ENCODE measurements at places on chromosomes 1 and 21. TPM values are rescaled to one million over a fixed set of nuclear protein-coding genes. Genes with fewer than 3 reads are reported as not detected.

TP73 gene
- total RNA-seq, result not detected

TBX19 gene
- total RNA-seq, result 1.3 TPM

ARTN gene
- 2.9 TPM for total RNA-seq

ELAPOR1 gene
- 2.0 TPM for total RNA-seq

FBXO42 gene
- 18.8 TPM for total RNA-seq

RHEX gene
- not detected for total RNA-seq

CYP4B1 gene
- total RNA-seq, result not detected

HUNK gene
- 4.7 TPM for total RNA-seq

PLA2G5 gene
- not detected for total RNA-seq

GRCh38 chr1:60185684-60186083 lies 112.1 kb upstream of the C1orf87 start:
- DNase-seq, result no peak

DNA sequence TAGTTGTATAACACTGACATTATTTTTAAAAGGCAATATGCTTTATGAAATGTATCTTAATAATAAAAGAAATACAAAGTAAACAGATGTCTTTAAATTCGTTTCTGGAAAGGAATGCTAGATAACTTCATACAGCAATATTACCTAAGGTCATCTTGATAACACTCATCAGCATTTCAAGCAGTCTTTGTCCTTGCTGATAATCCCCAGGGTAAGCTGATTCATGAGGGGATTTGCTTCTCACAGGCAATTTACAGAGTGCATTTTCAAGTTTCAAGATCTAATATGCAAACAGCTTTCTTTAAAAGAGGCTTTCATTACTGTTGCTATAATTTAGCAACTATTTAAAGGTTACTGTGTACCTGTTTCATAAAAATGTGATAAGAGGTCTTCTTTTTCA lies 75.2 kb upstream of the NEK2 start:
- no peak for DNase-seq

- DNase-seq, result no peak
Measured at GRCh38 chr1:38888423-38889333, 7.3 kb upstream of the GJA9 start.

GRCh38 chr1:18642278-18643095 lies 11.8 kb downstream of the PAX7 start:
- DNase-seq, result peak; percentile 58

- no peak for DNase-seq
Measured at GRCh38 chr21:34344584-34344983, 19.2 kb upstream of the KCNE2 start.

DNA sequence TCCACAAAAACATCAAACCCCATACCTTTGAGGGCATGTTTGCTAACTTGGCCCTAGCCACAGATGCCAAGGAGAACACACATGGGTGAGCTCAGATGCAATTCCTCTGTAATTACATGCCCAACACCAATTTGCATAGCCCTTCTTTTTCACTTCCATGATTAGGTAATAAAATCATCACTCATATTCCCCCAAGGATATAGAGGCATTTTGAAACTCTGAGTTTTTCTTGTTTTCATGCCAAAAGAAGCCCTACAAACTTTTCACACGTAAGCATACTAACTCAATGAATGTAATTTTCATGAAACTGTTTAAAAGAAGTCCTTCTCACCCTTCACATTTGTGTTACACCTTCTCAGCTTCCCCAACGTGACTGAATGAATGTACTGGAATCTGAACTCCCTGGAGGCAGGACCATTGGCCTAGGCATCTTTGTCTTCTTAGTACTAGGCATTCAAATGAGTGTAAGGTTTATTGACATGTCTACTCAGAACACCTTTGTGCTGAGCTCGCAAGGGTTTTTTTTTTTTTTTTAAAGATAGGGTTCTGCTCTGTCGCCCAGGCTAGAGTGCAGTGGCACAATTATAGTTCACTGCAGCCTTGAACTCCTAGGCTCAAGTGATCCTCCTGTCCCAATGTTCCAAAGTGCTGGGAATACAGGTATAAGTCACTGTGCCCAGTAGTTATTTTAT lies 31.0 kb downstream of the FBXO42 start:
- DNase-seq, result no peak

- DNase-seq, result no peak
Measured at GRCh38 chr1:217253985-217254384, 376.9 kb downstream of the GPATCH2 start.

DNA sequence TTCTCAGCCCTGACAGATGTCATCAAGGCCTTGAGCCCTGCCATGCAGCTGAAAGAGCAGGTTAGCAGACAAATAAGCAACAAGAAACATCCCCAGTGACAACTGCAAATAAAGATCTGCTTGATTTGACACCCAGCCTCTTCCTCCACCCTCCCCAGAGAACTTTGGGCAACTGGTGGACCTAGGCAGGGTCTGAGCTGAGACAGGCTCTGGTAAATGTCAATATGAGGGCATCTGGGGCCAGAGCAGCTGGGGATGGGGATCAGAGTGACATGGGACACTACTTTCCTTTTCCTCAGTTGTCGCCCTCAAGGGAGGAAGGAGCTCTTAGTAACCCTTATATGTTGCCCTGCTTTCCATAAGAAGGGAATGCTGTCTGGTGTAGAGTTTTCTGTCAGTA lies 544.1 kb downstream of the NEGR1 start:
- DNase-seq, result no peak

DNA sequence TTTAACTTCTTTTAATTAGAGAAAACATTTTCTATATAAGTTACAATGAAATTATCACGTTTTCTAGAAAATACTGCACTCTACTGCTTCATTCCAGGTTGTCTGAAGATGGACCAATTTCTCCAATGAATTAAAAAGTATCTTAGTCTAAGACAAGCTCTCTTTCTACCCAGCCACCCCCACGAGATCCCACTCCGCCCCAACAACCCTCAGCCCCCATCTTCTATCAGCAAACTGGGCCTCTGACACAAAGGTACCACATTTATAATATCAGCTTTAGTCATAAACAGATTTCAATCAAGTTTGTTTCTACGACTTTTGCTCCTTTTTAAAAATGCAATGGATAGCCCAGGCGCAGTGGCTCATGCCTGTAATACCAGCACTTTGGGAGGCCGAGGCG lies 117.8 kb downstream of the RERE start:
- DNase-seq, result no peak

DNA sequence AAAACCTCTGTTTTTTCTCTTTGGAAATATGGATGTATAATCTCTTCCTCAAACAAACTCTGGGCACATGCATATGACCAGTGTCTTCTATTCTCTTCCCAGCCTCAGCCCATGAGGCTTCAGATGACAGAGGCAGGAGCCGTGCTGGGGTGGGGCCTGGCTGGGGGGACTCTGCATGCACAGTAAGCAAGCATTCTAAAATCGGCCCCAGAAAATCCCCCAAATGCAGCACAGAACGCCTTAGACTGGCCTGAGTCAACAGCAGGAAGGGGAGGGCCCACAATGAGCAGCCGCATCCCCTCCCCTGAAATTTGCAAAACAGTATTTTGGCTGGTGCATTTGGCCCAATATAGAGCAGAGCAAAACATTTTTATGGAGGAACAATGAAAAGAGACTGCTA lies 47.8 kb downstream of the ITPKB start:
- no peak for DNase-seq

DNA sequence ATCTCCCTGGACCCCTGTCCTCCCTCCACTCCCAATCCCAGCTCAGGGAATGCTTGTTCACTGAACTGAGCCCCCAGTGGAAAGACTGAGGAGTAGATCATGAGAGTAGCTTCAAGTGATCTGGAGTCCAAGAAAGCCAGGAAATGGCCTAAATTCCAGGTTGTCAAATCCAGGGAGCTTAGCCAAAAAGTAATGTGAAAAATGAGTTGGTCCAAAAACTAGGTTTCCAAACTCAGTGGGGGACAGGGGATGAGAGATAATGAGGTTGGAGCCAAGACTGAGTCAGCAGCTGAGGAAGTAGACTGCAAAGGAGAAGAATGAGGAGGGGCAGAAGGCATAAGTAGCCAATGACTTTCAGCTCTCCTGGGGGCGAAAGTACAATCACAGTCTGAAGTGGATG lies 284.1 kb upstream of the BEND5 start:
- no peak for DNase-seq

DNA sequence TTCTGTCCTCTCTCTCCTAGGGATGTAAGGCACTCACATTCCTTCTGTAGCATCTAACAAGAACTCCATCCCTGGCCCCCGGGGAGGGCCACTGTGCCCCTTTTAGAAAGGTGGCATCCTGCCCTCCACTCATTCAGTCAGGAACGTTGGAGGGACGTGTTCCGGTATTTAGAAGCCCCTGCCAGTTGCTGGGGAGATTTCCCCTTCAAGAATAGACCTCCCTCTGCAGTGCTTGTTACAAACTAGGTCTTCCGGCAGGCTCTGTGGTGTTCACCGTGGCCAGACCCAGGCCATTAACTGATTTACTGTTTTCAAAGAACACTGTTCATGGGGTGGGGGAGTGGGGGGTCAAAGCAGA lies 779 bp downstream of the PCP4L1 start:
- DNase-seq, result peak; percentile 11

- DNase-seq, result no peak
Measured at GRCh38 chr1:107777664-107778047, 187.3 kb downstream of the VAV3 start.

DNA sequence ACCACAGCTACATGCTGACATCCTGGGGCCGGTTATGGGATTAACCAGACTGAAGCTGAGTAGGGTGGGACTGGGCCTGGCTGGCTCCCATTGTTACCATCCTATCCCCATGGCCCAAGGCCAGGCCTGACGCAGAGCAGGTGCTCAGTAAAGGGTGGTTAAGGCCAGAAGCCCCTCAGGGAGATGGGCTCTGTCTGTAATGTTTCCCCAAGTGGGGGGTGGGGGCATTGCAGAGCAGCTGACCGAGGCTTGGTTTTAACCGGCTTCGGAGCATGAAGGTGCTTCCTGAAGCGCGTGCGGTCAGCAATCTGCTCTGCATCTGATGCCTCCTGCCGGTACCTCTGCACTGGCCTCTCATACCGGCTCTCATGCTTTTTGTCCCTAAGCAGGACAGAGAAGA lies 83.4 kb upstream of the ACTL8 start:
- peak; percentile 60 for DNase-seq

DNA sequence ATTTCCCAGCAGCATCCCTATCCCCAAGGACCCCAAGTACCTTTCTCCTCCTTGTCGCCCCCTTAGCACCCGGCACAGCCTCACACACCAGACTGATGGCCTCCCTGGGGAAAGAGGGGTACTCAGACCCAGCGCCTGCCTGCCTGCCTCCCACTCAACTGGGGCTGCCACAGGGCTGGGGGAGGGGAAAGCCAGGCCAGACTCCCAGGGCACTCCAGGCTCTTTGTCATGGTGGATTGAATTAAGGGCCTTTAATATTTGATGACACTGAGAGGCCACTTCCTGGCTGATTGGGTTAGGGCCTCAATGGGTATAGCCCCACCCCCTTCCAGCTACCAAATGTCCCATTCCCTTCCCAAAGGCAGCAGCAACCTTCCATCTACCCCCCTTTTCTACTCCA lies 1.8 kb downstream of the SHC1 start:
- DNase-seq, result no peak
